ENCODE measurements at places on chromosomes 4 and X.

DNA sequence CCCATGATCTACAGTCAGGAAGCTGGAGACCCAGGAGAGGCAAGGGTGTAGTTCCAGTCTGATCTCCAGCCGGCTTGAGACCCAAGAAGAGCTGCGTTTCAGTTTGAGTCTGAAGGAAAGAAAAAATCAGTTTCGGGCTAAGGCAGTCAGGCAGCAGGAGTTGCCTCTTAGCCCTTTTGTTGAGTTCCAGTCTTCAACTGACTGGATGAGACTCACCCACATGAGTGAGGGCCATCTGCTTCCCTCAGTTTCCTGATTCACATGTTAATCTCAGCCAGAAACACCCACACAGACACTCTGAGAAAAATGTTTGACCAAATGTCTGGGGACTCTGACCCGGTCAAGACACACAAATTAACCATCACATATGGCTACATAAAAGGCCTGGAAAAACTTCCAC lies 73.6 kb upstream of the ELOVL6 start:
- DNase-seq = no peak

- DNase-seq = peak; percentile 38
Measured at GRCh38 chr4:54658252-54659093, 716 bp downstream of the KIT start.

DNA sequence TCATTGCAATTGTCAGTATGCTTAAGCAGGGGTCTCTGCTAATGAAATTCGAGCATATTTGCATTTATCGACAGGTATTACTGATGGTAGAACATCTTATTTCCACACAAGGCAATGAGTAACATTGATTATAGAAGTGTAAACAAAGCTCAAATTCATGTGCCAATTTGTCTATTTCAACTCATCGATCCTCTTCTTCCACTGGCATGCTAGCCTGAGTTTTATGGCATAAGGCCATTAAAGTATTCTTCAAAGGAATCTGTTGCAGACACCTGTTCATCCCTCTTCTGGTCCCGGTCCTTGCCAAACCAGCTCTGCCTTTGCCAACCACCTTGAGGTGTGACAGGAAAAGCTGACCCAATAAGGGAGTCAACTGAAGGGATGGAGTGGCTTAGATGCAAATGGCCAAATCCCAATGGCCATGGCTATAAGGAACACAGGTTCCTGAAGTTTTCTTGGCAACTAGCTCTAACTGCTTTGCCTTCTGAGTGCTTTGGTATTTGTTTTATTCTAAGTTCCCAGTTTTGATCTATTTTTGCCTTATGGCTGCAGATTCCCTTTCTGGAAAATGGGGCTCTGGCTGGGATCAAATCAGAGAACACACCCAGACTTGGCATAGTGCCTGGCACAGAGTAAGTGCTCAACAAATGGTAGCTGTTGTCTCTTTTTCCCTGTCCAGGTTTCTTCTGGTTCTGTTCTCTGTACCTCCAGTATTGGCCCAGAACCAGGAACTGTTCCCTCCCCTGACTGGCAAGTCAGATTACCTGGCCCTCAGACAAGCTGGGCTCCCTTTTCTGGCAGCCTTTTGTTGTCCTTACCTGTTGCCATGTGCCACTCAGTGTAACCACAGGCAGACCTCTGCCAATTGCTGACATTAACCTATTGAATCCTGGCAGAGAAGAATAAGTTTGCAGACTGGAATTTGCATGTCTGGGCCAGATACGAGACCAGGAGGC lies 63.1 kb downstream of the RTL9 start:
- DNase-seq = no peak

DNA sequence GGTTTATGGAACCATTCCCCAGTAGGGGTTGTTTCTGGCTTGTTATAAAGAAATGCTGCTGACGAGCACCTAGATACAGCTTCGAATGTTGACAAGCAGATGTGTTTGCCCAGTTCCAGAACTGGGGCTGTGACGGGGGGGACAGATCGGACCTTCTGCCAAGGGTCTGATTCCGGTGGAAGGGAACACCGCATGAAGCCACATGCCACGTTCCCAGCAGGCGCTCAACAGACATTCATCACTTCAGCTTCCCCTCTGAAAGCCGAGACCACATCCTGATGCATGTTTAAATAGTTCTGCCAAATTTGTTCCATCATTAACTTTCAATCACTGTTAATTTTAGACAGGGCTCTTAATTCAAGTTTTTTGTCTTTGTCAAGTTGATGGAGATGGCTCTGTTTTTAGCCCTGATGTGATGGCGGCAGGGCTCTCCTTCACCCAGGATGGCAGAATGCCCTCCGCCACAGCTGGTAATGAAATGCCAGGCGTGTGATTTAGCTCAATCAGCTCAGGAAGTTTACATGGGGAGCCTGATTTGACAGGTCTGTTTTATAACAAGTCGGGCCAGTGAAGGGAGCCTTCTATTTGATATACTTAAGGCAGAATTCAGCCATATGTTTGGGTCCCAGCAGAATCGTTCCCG lies 57.4 kb downstream of the PSAPL1 start:
- no peak for DNase-seq

DNA sequence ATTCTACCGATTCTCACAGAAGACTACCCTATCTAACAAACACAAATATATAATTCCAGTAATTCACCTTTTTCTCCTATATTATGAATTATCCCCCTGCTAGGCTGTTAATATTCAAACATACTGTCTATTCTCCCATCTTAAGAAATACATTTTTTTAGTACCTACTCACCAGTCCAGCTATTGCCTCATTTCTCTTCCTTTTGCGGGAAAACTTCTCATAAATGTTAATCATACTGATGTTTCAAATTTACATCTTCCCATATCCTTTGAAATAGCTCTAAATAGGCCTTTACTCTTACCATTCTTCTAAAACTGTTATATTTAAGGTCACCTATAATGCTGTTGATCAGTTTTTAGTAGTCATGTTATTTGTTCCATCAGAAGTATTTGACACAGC lies 759.1 kb upstream of the SLIT2 start:
- DNase-seq = no peak

- DNase-seq = no peak
Measured at GRCh38 chrX:10747975-10748374, 127.6 kb upstream of the MID1 start.

- DNase-seq = no peak
Measured at GRCh38 chr4:143377611-143378099, 41.0 kb downstream of the GAB1 start.

DNA sequence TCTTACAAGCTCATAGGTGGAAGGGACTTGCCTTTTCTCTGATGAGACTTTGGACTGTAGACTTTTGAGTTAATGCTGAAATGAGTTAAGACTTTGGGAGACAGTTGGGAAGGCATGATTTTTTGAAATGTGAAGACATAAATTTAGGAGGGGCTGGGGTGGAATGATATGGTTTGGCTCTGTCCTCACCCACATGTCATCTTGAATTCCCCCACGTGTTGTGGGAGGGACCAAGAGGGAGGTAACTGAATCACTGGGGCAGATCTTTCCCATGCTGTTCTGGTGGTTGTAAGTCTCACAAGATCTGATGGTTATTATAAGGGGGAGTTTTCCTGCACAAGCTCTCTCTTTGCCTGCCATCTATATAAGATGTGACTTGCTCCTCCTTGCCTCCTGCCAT lies 777.9 kb downstream of the CENPC start:
- DNase-seq = no peak

- peak; percentile 71 for DNase-seq
Measured at GRCh38 chr4:83282049-83282535, 2.5 kb downstream of the COQ2 start.

DNA sequence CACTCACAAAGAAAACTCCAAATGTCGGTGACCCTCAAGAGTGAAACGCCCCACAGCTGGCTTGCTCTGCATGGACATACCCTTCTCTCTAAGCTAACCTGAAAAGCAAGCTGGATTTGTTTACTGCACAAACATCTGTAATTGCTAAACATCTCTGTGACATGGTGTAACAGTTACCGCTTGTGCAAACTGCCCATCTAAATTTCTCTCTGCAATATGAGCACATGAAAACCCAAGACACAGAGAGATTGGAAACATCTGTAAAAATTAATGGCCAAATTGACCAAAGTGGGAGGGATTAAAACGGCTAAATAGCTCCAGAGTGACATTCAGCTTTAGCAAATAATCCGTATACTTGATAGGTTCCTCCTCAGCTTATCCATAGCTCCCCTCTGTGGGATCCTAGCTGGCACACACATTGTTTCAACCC lies 155.0 kb upstream of the MAP3K15 start:
- DNase-seq = peak; percentile 33

- DNase-seq = no peak
Measured at GRCh38 chr4:183268556-183268955, 51.5 kb downstream of the CLDN22 start.

DNA sequence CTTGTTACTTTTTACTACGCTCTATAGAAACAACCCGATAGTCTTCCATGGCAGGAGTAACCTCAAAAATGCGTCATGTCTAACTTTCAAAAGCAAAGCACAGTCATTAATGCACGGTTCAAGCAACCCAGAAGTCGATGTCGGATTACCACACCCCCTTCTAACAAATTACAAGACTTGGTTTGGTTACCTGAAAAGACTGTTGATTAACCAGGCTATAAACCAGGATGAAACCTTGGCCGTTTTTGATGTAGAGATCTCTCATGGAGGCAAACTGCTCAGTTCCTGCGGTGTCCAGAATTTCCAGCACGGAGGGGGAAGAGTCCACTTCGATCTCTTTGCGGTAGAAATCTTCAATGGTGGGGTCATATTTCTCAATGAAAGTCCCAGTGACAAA lies 2.4 kb downstream of the RAP2C start:
- peak; percentile 31 for DNase-seq

GRCh38 chr4:122326908-122327307 lies 51.9 kb upstream of the ADAD1 start:
- no peak for DNase-seq

- DNase-seq = no peak
Measured at GRCh38 chr4:124807421-124807820, 94.9 kb upstream of the ANKRD50 start.

- no peak for DNase-seq
Measured at GRCh38 chr4:136246876-136247275, 1285.4 kb downstream of the PCDH18 start.

- no peak for DNase-seq
Measured at GRCh38 chr4:147616849-147617172, 386 bp upstream of the TMEM184C start.

Measured in astrocyte of the spinal cord (primary cell).